Brain (organoid and tissue), 16 donors: ENCODE measurements at places on chromosomes 13 and 19.
A peak's percentile ranks its signal among the peaks of the same experiment; 100 is the strongest.

DNA sequence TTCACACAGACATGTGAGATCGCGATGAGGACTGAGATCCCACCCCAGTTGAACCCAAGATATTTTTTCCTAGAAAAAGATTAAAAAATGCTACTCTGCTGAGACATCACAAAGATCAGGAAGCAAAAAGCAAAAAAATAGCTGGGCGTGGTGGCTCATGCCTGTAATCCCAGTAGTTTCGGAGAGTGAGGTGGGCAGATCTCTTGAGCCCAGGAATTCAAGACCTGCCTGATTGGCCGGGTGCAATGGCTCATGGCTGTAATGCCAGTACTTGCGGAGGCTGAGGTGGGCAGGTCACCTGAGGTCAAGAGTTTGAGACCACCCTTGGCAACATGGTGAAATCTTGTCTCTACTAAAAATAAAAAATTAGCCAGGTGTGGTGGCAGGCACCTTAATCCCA is 1.1 kb downstream of the FUT3 start:
- no peak for DNase-seq

DNA sequence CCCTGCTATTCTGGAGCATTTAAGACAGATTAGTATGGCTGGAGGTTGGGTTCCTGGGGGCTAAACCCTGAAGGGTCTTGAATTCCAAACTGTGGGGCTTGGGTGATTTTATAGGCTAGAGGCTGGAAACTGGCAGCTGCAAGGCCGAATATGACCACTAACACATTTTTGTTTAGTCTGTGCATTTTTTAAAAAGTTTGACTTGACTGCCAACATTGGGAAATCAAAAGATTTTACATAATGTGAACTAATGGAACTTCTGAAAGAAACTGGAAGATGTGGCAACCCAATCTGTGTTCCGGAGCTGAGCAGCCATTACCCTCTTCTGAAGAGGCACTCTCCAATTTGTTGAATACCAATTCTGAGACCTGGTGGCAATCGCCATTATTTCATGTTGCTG is 5.1 kb downstream of the ZNF784 start:
- no peak for DNase-seq

- DNase-seq = peak; percentile 42
Observed at GRCh38 chr19:56066152-56067023, 54.7 kb downstream of the ZNF787 start.

GRCh38 chr19:6887316-6887715 is at the start of gene ADGRE1:
TSS of gene ADGRE1 (plus strand) at chr19:6887579. CDS start at chr19:6887609, 30 bp downstream.
- no peak for DNase-seq

GRCh38 chr19:42542791-42543190 is 14.5 kb upstream of the CEACAM1 start:
- no peak for DNase-seq

DNA sequence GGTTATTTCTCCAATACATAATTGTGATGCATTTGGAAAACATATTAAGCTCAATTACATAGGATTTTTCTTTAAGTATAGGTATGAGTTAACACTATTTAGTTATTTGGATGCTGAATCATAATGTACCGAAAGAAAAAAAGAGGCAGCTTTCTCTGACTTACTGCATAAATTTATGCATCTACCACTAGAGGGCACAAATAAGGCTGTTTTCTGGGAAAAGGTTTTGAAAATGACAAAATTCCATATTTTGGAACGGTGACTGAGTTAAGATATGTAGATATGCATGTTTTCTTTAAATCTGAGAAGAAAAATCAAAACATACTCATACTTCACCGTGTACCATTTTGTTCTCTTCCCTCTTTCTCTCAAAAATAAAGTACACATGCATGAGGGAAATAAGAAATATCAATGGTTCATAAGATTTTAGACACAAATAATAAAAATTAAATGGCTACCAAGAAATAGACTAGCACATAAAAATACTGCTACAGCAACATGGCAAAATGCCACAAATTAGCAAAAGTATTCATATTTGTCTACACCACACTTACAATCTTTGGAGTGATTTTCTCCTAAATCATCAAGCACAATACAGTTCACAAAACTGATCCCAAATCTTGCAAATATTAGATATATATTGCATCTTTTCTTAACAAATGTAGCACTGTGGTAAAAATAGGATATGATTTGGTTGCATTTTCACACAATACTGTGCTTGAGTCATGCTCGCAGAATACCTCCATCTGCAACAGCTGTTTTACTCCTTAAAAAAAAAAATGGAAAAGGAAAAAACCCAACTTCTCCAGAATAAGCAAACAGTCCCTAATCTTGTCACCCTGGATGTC is 260.0 kb downstream of the FGF14 start:
- DNase-seq = peak; percentile 75

DNA sequence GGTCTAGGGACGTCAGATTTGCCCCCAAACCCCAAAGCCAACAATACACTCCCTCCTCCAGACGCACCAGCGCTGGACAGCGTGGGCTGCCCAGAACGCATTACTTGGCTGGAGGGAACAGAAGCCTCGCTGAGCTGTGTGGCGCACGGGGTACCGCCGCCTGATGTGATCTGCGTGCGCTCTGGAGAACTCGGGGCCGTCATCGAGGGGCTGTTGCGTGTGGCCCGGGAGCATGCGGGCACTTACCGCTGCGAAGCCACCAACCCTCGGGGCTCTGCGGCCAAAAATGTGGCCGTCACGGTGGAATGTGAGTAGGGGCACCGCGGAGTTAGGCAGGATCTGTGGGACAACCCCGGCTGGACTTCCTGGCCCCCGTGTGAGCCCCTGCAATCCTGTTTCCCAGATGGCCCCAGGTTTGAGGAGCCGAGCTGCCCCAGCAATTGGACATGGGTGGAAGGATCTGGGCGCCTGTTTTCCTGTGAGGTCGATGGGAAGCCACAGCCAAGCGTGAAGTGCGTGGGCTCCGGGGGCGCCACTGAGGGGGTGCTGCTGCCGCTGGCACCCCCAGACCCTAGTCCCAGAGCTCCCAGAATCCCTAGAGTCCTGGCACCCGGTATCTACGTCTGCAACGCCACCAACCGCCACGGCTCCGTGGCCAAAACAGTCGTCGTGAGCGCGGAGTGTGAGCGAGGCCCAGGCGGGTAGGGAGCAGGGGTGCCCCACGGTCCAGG is 4.0 kb downstream of the ICAM5 start:
- no peak for DNase-seq

- no peak for DNase-seq
Observed at GRCh38 chr19:1452802-1453524, 3.0 kb downstream of the APC2 start.

DNA sequence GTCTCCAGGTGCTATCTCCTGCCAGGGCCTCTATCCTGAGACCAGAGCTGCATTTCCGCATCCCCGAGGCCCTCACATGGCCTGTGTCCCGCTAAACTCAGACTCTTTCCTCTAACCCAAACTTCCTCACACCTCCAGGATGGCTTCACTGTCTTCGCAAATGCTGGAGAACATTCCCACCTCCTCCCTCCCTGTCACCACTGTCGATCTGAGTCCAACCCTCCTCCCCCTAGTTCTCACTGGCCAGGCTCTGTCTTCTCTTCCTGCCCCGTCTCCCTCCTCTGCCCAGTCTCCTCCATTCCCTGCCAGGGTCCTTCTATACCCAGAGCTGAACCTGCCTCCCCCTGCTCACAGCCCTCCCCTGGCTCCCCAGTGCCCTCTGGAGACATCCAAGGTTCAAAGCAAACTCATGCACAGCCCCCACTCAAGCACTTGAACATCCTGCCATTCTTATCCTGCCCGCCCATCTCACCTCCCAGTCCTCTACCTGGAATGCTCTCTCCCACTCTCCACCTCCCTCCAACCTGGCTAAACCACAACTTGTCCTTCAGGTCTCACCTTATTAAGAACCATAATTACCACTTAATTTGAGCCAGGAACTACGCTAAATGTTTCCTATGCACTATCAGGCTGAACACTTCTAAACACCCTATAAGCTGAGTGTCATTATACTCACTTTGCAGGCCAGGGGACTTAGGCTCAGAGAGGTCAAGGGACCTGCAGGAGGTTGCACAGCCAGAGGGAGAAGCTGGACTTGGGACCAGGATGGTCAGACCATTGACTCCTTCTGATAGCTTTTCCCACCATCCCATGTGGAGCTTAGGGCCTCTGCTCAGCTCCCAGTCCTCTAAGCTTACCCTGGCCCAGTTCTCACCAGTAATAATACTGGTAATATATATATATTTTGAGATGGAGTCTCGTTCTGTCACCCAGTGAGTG is 961 bp upstream of the VSIG10L start:
- DNase-seq = no peak

DNA sequence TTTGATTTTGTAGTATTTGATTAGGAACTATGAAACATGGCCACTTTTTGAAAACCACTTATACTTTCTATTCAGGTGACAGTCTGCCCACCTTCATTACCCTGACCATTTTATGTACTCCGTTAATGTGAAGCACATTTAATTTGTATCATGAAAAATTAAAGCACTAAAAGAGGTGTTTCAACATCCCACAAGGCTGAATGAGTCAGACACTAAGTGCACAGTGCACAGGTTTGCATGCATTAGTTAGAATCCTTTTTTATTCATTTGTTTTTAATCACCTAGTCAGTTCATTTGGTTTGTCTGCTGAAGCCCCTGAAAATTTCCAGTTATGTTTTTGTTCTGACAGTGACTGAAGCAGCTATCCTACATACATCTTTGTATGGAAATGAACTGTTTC is 271.0 kb downstream of the SLITRK5 start:
- DNase-seq = no peak

DNA sequence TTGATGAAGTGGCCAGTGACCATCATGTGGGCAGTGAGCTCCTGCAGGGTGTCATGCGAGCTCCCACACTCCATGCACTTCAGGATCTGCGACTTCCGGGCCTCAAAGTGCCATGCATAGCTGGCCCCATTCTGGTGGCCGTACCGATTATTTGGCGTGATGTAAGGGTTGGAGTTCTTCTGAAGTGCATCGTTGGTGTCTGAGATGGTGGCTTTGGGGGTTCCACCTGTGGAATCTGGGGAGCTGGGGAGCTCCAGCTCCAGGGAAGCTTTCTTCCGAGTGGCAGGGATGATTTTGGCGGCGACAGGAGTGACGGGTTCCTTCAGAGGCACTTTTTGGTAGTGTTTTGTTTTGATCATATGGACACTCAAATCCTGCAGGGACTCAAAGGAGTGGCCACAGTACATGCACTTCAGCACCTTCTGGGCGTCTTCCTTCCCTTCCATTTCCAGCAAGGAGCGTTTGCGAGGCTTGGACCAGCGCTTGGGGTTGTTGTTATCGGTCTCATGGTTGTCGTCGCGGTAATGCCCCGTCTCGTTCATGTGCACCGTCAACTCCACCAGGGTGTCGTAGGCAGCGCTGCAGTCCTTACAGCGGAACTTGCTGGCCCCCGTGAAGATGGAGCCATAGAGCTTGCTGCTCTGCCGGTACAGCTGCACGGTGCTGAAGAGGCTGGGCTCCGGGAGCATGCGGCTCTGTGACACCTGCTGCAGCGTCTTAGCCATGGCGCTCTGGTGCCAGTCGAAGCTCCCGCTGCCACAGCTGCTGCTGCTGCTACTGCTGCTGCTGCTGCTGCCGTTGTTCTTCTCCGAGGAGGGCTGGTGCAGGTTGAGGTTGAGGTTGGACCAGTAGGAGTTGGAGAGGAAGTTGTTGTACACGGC is 70.4 kb downstream of the TSHZ3 start:
- DNase-seq = no peak

DNA sequence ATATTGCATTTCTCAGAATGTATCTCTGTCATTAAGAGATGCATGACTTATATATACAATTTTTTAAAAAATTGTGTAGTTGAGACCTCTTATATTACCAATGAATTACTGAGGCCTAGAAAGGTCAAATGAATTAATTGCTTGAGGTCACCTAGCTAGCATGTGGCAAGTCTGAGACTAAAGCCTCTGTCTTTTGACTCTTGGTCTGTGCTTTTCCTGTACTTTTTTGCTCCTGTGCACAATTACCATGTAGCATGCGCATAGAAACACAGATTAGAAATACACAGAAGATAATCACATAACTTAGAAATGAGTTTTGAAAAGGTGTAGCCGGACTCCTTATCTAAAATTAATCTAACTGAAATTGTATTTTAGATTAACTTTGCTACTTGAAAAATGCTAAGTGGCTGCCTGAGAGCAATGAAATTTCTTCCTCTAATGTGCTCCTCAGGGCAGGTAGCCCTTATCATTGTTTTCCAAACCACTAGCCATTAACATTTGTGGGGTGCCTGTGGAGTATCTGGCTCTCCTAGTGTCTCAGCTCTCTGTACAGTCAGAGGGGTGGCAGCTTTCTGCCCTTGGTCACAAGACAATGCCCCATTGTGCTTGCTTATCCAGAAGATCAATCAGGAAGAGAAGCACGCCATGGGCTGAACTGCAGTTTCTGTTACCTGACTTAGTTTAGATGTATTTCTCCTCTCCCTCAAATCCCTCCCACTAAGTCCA is 119.6 kb downstream of the RFC3 start:
- no peak for DNase-seq

DNA sequence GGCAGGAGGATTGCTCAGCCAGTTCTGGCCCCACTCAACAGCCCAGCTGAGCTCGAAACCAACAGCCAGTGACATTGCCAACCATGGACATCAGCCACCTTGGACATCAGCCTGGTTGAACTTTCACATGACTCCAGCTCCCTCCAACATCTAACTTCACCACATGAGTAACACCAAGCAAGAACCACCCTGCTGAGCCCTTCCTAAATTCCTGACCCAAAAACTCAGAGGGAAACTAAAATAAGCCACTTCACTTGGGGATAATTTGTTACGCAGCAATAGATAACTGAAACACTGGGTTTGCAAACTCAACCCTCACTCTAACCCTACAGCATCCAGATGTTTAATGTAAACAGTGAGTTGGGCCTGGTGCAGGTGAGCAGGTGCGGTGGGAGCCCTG is 10.7 kb upstream of the LRFN3 start:
- DNase-seq = no peak

DNA sequence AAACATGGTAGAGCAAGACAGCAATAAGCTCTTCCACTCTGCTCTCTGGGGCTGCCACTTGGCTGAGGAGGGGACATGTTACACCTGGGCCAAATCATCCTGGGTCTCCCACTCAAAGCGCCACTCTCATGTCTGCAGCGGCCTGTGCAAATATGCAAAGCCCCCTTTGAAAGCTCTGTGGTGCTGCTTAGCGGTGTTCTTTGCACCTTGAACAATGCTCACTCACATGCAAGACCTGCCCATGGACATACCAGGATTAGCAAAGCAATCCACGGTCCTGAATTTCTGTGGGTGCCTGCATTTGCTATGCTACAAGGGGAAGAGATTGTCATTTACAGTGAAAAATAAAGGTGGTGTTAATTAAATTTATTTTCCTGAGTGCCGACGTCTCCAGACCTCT is 48.6 kb downstream of the MRPL57 start:
- no peak for DNase-seq

- DNase-seq = no peak
Observed at GRCh38 chr13:112061367-112062061, 5.4 kb upstream of the SOX1 start.

DNA sequence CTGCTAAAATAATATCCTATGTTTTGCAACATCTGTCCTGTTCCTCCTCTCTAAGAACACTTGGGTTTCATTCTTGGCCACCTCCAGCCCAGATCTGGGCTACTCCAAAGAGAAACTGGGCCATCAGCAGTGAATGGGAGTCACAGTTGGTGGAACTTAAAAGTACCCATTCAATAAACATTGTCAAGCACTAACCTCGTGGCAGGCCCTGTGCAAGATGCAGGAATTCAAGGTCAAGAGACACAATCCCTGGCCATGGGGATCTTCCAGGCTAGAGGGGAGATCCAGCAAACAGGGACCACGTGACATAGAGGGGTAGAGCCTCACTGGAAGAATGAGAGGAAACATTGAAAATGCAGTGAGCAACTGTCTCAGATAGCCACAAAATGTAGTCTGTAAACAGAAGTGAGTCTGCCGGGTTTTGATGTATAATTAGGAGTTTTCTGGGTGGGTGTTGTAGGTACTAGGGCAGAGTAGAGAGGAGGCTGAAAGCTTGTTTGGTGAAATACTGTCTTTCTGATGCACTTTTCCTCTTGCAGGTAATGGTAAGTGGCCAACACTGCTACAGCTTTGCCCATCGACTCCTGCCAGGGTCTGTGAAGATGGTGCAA is 14.8 kb upstream of the EID2 start:
- DNase-seq = no peak
